NCI-H1436 treated with DMSO at 0.1 percent for 48 hours (cell line): ENCODE measurements at places on chromosomes 6 and 20.

DNA sequence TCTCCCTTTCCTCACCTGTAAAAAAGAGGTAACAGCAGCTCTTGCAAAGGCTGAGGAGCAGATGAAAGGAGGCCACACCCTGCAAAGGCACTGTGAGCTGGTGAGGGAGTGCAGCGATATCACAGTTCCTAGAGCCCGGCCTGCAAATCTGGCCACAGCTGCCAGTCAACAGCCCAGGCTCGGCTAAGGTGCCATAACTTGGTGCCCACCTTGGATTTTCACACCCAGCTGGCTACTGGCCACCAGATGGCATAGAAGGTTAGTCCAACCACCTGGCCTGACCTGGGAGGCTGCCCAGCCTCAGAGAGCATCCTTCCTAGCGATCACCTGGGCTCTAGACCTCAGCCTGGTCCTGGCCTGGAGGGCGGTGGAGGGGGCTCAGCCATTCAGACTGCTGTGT is 46.8 kb downstream of the KCNB1 start:
- no peak for DNase-seq

DNA sequence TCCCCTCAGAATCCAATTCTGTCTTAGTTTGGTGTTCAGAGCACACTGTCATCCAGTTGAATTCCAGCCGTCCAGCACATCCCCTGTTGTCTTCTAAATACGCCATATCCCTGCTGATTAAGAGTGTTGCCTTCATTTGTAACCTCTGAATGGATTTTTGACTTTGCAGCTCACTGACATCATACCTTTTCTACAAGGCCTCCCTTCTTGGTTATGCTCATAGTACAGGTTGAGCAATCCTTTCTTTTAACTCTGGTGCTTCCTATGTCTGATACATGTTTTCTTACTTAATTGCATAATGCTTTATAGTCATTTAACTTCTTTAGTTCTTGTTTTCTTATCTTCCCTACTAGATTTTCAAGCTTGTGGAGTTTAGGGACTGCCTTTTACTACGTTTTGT is 36.4 kb downstream of the XRN2 start:
- no peak for DNase-seq

GRCh38 chr6:12331474-12331873 is 41.3 kb downstream of the EDN1 start:
- DNase-seq: no peak

DNA sequence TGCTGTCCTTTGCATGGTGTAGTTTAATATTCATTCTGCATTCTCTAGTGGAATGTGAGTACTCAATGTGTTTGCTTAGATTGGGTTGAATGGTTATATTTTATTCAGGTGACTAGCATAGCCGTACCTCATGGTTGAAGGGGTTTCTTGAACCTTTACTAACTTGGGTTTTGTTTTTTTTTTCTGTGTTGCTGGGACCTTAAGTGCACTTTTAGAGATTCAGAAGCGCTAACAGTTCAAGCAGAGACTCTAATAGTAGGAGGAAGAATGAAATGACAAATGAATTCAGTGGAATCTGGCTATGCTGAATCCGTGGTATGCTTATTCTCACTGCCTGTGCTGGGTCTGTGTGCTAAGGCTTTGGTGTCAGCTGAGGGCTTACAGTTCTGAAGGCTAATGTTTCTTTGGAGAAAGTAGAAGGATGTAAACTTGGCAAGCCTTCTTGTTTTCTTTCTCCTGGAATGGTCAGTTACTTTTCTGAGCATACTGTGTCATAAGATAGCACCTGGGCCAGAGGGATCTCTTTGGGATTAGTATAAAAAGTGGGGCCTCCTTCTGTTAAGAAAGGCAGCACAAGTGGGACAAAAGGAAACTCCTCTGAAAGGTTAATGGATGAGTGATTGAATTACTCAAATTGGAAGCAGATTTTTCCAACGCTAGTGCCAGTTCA is 28.7 kb downstream of the RNF144B start:
- no peak for DNase-seq

DNA sequence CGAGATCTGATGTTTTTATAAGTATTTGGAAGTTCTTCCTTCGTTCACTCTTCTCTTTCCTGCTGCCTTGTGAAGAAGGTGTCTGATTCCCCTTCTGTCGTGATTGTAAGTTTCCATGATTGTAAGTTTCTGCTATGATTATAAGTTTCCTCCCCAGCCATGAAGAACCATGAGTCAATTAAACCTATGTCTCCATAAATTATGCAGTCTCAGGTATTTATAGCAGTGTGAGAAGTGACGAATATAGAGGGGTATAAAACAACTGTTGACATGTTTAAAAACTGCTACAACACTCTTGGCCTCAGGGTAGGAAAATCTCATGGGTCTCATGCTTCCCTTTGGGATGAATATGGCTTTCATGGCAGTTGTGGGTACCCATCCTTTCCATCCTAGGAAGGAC is 5.8 kb upstream of the WFDC2 start:
- no peak for DNase-seq

- no peak for DNase-seq
Observed at GRCh38 chr6:81997090-81997926, 244.8 kb upstream of the TENT5A start.

- no peak for DNase-seq
Observed at GRCh38 chr6:118537574-118537973, 10.5 kb upstream of the PLN start.

- no peak for DNase-seq
Observed at GRCh38 chr6:43776799-43777776, 7.1 kb downstream of the VEGFA start.

DNA sequence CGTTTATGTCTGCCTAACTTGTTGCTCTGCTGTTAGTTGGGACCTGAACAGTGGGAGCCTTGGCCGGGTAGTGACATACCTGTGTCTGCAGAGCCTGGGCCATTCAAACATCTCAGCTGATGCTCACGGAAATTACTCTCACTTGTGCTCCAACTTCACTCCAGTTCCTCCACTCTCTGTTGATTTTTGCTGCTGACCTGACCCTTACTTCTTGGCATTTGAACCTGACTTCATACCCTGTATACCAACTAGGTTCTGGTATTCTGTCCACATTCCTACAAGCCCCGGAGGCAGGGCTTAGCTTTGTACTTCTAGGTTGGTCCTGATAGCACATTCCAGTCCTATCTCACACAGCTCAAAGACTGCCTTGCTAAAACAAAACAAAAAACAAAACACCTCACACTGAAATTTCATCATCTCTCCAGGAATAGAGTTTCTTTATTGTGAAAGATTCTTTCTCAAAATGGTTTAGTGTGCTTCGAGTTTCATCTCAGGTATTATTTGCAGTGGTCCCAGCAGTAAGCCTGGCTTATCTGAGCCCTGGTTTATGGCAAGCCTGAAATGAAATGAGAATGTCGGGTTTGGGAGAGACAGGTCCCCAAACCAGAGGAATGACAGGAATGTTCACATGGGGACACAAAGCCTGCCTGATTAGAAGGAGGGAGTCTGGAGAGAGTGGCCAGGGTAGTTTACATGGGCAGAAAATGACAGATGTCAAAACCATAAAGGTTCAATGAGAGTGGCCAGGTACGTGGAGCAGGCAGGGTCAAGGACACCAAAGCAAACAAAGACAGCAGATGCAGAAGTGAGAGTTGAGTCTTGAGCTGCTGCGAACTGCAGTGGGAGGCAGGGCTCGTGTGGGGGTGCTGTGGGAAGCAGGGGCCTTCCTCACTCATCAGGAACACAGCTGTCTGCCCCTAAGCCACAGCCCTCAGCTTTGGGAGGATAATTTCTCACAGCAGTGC is 174.2 kb upstream of the HDAC2 start:
- no peak for DNase-seq

DNA sequence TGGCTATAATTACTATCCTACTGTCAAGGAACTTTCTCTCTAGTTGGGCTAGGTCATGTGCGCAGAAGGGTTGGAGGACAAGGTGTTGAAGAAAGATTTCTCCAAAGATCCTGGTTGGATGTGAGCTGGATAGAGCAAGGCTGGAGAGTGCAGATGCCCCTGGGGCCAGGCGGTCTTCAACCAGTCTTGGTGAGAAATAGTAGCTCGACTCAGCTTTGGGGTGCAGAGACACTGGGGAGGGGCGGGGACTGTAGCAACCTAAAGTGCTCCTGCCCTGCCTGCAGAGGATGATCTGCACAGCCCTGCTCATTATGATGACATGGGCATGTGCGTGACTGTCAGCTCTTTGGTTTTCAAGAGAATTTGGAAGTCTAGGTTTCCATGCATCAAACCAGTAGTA is 35.9 kb downstream of the PHACTR3 start:
- no peak for DNase-seq

GRCh38 chr20:10610251-10610650 is 63.5 kb downstream of the JAG1 start:
- DNase-seq: no peak

- DNase-seq: no peak
Observed at GRCh38 chr6:15994814-15995459, 133.9 kb upstream of the MYLIP start.
